GM19239 (cell line): ENCODE measurements at places on chromosomes 1 and 21.

DNA sequence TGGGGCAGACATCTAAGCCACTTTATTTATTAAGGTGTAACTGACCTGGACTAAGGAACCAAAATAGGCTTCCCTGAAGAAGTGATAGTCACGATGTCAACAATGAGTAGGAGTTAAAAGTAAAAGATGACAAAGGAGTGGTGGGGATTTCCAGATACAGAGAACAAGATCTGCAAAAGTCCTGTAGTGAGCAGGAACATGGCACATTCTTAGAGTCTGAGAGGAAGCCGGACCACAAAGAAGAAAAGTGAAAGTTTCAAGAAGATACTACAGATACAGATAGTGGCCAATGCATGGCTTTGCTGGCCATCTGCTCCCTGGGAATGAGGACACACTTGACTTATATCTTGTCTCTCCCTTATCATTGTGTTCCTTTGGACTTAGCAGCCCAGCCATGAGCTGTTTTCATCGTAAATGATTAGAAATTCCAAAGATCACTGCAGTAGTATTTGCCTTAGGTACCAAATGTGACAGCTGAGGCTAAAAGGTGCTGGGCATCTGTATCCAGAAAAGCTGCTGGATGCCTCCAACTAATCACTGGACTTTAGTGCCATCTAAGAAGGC, 302.4 kb upstream of the NR5A2 start:
- DNase-seq: no peak

- no peak for DNase-seq
These were observed 15.7 kb upstream of the GLIS1 start for GRCh38 chr1:53754484-53755312.

- no peak for DNase-seq
These were observed 113.4 kb downstream of the DISP1 start for GRCh38 chr1:222928212-222928611.

DNA sequence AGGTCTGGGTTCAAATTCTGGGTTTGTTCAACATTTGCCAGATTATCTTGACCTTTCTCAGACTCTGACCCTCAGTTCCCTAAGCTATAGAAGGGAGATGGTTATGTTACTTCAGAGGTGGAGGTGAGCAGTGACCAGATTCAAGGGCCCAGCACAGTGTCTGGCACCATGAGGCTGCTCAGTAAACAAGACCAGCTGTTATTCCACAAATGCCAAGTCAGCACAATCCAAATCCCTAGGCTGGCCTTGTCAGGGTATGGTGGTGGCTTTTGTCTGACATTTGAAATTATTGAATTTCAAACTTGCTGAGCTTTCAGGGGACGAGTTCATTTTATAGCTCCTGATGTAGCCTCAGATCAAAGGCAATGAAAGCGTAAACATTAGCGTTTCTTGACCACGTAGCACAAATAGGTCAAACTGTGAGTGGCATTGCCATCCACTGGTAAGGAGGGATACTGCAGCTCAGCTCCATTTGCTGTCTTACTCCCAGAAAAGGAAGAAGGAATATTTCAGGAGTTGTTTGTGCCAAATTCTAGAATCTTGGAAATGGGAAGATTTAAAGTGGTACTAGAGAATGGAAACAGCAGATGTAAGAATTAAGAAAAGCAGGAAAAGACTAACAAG, 94.3 kb upstream of the EDN2 start:
- DNase-seq: no peak

- DNase-seq: no peak
These were observed 197.4 kb downstream of the SEC16B start for GRCh38 chr1:177772386-177772960.

DNA sequence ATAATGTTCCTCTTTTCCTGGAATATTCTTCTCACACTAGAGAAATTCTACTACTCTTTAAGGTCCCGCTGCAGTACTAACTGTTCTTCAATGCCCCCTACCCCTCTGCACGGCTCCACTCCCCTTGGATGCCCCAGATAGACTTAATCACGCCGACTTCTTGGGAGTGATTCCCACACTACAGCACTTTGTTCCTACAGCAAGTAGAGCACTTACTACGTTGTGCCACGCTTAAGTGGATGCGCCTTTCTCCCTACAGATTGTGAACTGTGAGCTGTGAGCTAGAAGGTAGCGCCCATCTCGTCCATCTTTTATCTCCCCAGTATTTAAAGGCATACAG, 2.2 kb downstream of the ZNF436 start:
- no peak for DNase-seq

DNA sequence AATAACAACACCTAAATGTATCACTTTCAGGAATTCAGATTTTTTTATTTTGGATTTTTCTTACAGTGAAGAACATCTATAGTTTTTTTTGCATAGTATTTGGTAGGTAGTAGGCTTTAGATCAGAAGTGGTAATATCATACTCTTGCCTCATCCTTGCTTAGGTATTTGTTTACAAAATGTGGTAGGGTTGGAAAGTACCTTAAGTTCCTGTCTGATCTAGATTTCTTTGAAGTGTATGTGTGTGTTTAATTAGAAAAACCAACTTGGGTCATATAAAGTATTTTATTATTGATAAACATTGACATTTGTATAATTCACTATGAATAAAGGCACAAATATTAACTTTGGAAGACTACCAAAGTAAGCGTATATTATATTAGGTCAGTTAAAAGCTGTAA, 85.3 kb upstream of the GPR88 start:
- no peak for DNase-seq

- DNase-seq: no peak
These were observed 80.9 kb upstream of the ESRRG start for GRCh38 chr1:216804111-216804510.

GRCh38 chr1:55827350-55827749, 612.2 kb upstream of the USP24 start:
- no peak for DNase-seq

DNA sequence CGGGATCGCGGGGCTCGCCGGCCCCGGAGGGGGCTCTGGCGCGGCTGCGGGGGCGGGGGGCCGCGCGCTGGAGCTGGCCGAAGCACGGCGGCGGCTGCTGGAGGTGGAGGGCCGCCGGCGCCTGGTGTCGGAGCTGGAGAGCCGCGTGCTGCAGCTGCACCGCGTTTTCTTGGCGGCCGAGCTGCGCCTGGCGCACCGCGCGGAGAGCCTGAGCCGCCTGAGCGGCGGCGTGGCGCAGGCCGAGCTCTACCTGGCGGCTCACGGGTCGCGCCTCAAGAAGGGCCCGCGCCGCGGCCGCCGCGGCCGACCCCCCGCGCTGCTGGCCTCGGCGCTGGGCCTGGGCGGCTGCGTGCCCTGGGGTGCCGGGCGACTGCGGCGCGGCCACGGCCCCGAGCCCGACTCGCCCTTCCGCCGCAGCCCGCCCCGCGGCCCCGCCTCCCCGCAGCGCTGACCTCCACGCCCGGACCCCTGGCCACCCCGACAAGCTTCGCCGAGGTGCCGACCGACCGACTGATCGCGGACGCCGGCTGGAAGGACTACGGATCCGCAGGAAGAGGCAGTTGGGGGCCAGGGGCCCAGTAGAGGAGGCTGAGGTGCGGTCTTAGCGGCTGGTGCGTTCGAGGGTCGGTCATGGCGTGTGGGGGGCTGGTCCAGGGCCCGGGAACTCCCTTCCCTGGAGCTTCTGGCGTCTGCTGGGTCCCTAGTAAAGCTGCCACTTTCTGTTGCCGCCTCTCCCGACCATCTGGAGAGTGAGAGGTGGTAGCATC, 711 bp downstream of the TRNP1 start:
- DNase-seq: no peak
